ENCODE measurements at places on chromosomes 4 and X.

- no peak for DNase-seq
Observed at GRCh38 chr4:75919920-75920319, 17.7 kb upstream of the PPEF2 start.

DNA sequence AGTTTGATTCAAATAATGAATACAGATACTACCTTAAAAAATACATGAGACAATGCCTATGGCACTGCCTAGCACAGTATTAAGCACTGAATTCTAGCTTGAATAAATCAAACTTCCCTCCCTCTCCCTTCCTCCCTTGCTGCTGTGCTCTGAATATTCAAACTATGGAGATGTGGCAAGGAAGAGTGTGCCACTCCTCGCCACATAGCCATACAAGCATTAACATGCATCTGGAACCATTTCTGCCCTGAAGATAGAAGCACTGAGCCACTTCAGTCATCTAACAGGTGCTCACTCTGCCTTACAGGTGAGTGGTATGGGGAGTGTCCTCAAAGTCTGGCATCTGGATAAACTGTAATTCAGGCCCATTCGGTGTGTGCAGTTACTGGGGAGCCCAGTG lies 276.9 kb downstream of the ARHGAP24 start:
- no peak for DNase-seq

DNA sequence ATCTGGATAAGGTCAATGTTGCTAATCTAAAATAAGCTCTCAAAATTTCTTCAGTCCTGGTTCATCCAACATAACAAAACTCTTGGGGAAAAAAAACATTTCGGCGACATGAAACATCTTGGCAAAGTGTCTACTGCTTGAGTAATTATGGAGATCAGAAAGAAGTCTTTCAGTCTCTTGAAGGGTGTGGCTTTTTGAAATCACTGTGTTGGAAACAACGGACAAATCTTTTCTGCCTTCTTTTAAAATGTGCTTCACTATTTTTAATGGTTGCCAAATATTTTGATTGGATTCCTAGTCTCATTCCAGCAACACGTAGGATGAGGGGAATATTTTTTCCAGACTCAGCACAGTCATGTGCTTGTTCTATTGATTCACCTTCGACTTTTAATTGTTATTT lies 138.6 kb downstream of the KLHL8 start:
- DNase-seq: no peak

GRCh38 chr4:170887396-170887795 lies 797.6 kb upstream of the AADAT start:
- DNase-seq: no peak

DNA sequence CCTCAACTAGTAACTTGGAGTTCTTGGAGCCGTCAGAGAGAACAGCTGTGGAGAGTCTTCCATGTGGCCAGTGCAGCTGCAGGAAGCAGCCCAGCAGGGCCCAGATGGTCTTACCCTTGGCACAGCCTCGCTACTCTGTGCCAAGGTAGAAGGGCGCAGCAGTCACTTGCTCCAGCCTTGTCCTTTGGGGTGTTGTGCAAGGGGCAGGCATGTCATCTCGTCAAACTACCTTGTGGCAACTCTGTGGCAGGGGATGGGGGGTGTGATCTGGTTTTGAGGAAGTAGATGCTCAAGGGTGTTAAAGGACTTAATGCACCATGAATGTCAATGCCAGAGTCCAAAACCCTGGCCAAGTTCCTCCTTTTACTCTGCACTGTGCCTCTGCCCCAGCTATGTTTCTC lies 34.2 kb upstream of the TBC1D14 start:
- no peak for DNase-seq

DNA sequence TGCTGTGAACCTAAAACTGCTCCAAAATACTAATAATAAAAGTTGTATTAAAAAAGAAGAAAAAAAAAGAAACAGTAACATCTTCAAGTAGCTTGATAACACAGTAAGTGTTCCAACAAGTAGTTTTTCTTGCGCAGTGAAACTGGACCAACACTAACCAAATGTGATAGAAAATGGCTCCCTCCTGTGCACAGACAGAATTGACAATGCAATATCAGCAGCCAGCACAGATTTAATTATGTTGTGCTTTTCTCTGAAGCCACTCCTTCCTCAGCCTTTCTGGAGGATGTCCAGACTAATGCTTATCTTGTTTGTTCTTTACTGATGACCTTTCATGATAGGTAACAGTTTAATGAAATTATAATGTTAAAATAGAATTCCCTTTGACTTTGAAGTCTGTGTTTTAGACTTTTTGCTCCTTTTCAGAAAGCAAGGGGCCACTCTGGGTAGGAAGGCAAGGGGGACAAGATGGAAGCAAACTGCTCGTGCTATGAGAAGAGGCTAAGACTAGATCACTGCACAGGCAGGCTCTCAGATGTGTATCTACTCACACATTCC lies 147.1 kb upstream of the RPL34 start:
- DNase-seq: no peak

- DNase-seq: no peak
Observed at GRCh38 chr4:187077744-187078401, 354.2 kb upstream of the FAT1 start.

GRCh38 chr4:8329859-8330761 lies 60.6 kb downstream of the HTRA3 start:
- DNase-seq: no peak

- DNase-seq: no peak
Observed at GRCh38 chr4:63348735-63349673, 1060.2 kb downstream of the TECRL start.

DNA sequence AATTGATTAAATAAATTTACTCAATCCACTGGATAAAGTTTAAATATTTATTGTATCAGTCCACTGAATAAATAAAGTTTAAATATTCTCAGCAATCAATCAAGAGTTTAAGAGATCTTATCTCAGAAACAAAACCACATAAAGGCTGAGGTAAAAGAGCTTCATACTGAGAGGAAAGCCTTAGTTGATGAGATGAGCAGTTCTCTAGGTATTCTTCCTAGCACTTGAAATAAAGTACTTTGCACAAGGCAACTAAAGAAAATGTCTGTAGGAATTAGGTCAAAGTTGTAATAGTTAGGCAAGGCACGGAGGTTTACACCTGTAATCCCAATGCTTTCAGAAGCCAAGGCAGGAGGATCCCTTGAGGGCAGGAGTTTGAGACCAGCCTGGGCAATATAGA lies 63.5 kb downstream of the UCHL1 start:
- DNase-seq: no peak

- no peak for DNase-seq
Observed at GRCh38 chr4:89657931-89658700, 178.8 kb downstream of the SNCA start.

GRCh38 chr4:47213971-47214370 lies 182.6 kb downstream of the GABRB1 start:
- DNase-seq: no peak

- no peak for DNase-seq
Observed at GRCh38 chr4:24322511-24322910, 261.8 kb downstream of the DHX15 start.

DNA sequence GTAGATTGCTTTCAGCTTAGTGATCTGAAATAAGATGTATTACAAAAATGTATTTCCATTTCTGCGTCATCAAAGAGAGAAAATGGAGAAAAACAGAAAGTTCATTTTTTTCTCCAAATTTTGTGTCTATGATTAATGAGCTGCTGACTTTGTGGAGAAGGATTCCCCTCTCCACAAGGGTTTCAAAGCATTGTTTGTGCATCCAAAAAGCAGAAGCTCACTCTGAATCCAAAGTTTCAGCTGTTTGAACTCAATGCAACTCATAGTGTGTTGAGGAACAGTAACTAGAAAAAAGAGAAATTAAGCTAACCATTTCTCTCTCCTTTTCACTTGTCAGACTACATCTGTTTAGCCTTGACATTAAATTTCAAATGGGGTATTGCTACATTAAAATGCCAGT lies 62.9 kb upstream of the SLC7A11 start:
- DNase-seq: no peak

GRCh38 chr4:89992744-89993143 lies 98.1 kb downstream of the MMRN1 start:
- DNase-seq: no peak

- no peak for DNase-seq
Observed at GRCh38 chrX:23451266-23451665, 116.6 kb downstream of the PTCHD1 start.

DNA sequence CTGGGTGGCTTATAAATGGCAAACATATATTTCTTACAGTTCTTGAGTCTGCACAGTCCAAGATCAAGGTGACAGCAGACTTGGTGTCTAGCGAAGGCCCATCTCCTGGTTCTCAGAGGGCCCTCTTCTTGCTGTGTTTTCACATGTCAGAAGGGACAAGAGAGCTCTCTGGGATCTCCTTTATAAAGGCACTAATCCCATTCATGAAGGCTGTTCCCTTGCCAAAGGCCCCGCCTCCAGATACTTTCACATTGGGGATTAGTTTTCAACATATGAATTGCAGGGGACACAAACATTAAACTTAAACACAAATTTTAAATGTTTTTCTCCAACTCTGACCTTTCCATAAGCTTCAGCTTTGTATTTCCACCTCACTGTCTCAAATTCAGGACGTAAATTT lies 1135.0 kb upstream of the TENM3 start:
- DNase-seq: no peak

DNA sequence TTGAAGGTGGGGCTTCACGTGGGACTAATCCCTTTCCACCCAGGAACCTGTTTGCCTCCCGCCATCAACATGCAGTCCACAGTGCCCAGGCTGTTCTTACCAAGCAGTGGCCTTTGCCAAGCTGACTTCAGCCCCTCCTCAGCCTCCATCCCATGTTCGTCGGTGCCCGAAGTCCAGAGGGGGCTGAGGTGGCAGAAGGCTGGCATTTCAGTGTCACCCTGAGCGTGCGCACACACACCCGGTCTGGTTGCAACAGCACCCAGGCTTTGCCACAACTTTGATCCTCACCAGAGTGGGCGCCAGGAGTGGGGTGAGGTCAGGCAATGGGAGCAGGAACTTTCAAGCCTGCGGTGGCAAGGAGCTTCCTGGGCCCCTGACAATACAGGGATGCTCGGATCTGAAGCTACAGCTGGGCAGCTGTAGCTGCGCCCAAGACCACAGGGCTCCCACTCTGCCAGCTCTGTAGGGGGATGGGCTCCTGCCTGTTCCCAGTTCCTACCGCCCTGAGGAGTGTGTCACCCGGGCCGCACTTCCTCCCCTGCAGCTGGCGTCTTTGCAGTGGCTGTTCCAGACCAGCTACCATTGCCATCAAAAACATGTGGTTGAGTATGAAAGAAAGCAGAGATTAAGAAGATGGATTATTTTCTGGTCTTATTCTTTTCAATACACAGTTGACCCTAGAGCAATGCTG lies 428.0 kb downstream of the EPHA5 start:
- no peak for DNase-seq

DNA sequence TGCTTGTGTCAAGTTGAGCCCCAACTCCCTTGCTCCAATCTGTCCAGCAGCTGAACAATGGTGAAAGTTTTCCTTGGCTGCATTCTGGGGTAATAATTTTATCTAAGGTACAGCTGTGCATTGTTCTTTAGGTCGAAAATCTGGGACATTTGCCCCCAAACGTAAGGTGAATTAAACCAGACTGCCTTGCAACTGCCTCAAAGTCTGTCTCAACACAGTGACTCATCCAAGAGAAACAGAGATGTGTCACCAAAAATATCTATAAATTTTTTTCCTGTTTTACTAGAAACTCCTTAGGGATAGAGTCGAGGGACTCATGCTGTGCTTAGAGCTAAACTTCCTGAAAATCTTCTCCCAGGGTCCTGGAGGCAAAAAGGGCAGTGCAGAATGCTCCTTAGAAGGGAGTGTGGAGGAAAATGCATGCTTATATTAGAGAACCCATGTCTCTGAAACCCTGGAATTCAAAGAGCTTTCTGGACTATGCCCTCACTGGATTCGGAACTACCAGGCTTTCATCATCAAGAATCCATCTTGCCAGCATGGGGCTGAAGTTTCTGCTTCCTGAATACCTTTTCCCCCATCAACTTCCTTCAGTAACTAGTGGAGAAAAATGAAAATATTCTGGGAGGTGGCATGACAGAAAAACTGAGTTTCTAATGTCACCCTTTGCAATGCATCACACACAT lies 115.7 kb downstream of the PALLD start:
- no peak for DNase-seq

DNA sequence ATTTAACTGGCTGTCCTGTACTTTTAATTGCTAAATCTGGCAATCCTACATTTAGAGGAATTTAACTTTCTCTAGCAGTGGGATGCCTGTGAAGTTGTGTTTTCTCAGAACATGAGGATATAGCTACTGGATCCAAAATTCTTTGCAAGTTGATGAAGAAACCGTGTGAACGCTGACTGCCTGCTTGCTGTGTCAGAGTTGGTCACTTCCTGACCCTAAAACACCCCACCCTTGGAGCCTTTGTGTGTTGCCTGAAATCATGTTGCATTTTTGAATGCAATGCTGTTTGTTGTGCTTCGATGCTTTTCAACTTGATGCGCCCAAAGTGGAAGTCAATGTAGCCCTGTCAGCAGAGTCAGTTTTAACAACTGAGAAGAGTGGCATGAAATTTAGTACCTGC lies 211.2 kb downstream of the ANK2 start:
- no peak for DNase-seq

GRCh38 chr4:112075129-112075753 lies 70.0 kb upstream of the FAM241A start:
- no peak for DNase-seq

- no peak for DNase-seq
Observed at GRCh38 chr4:158500054-158500453, 21.6 kb upstream of the RXFP1 start.

DNA sequence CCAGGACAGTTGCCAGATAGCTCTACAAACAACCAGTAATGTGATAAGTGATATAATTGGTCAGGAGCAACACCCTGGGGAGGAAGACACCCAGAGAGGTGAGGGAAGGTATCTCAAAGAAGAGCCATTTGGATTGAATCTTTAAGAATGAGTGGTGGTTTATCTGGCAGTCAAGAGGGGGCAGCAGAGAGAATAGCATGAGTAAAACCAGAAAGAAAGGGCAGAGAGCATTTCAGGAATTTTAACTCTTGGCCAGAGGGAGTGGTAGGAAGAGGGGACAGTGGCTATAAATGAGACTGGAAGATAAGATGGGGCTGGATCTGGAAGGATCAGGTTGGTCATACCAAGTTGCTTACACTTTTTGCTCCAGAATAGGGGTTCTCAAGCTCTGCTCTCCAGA lies 5.9 kb upstream of the SEPTIN6 start:
- no peak for DNase-seq

DNA sequence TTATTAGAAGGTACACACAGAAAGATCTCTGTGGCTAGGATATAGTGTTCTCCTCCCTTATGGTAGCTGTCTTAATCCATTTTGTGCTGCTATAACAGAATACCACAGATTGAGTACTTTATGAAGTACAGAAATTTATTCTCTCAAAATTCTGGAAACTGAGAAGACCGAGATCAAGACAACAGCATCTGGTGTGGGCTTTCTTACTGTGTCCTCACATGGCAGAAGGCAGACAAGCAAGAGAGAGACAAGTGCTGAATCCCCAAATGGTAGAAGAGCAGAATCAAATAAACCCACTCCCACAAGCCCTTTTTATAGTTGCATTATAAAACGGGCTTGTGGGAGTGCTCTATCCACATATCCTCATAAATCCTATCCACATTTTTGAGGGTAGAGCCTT lies 373.1 kb downstream of the GABRG1 start:
- no peak for DNase-seq

- DNase-seq: no peak
Observed at GRCh38 chr4:184833046-184833838, 7.5 kb upstream of the ACSL1 start.

All from activated CD8-positive, alpha-beta memory T cell treated with anti-CD3 and anti-CD28 coated beads for 4 hours (primary cell).